ENCODE measurements at places on chromosomes 5 and 9.

DNA sequence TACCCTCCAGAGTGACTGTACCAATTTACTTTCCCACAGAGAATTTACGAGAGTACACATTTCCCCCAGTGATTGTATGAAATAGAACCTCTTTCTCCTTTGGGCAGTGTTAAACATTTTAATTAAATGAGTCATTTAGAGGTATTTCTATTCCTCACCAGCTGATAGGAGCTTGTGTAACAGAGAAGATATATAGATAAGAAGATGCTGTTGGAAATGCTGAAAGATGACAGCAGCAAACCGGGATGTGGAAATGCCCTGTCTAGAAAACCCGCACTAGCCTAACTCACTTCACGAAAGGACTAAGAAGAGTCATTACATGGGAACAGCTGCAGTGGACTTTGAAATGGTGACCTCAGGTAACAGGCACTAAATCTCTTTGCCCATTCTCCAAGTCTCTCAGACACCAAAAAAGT, 68.3 kb downstream of the LPAR1 start:
- no peak for DNase-seq

- no peak for DNase-seq
Observed at GRCh38 chr5:89946916-89947315, 462.6 kb downstream of the CETN3 start.

- no peak for DNase-seq
Observed at GRCh38 chr5:40233268-40233667, 446.4 kb upstream of the PTGER4 start.

DNA sequence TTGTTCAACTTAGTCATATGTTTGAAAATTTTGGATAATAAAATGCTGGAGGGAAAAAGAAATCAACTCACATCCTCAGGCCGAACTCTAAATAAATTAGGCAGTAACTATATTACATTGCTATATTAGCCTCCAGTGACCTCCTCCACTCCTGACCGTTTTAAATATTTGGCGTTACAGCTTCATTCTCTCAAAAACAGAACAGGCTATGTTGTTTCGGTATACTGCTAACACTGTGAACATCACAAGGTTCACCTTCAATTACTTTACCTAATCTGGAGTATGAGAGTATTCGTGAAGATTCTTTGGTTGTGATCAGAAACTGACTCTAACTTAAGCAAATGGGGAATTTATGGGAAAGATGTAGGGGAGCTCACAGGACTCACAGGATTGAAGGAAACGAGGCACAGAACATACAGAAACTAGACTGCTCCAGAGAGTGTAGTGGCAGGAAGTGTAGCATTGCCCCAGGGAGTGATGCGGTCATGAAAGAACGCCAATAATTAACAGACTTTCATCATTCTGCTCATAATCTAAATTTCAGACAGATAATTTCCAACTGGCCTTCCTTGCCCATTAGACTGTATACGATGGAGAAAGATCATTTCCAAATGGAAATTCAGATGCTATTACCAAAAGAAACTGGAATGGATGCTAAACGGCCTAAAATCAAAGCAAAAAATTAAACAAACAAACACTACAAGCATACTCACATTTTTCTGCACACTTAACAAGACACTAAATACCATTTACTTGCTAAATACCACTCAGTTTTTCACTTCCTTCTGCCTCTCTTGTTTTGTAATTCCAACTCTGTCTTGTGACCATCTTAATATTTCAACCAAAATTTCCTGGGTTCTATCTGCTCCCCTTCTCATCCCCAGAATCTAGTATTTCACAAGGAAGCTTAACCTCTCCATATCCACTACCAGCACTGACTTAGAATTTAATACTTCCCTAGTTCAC, 110.1 kb upstream of the LPAR1 start:
- DNase-seq: no peak

- DNase-seq: no peak
Observed at GRCh38 chr5:74239261-74239660, 401.3 kb downstream of the ENC1 start.

DNA sequence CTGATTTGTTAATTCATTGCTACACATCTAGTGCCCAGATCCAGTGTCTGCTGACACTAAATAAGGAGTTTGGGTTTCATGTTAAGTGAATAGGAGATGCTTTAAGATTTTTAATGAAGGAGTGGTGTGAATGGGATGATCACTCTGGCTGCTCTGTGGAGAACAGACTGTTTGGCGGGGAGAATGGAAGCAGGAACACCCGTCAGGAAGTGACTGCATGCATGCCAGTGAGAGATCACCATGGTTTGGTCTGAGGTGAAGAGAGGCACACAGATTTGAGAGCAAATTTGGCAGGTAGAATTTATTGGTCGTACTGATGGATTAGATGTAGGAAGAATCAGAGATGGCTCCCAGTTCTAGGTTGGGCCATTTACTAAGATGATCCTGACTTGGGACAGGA, 19.8 kb downstream of the ATP6V0E1 start:
- no peak for DNase-seq

GRCh38 chr5:146474065-146474464, 26.9 kb downstream of the TCERG1 start:
- no peak for DNase-seq

- no peak for DNase-seq
Observed at GRCh38 chr5:166712447-166713185, 1578.8 kb upstream of the WWC1 start.

GRCh38 chr5:50700706-50701105, 34.3 kb downstream of the PARP8 start:
- DNase-seq: no peak
